ENCODE measurements at places on chromosomes 12 and 14.

GRCh38 chr14:40494483-40494882, 1062.2 kb upstream of the FBXO33 start:
- DNase-seq: no peak

GRCh38 chr12:98635657-98636323, 8.8 kb downstream of the IKBIP start:
- DNase-seq: no peak

GRCh38 chr14:71529848-71530247, 402.4 kb upstream of the RGS6 start:
- DNase-seq: no peak

GRCh38 chr12:46617167-46617566, 208.6 kb downstream of the SLC38A4 start:
- DNase-seq: no peak

DNA sequence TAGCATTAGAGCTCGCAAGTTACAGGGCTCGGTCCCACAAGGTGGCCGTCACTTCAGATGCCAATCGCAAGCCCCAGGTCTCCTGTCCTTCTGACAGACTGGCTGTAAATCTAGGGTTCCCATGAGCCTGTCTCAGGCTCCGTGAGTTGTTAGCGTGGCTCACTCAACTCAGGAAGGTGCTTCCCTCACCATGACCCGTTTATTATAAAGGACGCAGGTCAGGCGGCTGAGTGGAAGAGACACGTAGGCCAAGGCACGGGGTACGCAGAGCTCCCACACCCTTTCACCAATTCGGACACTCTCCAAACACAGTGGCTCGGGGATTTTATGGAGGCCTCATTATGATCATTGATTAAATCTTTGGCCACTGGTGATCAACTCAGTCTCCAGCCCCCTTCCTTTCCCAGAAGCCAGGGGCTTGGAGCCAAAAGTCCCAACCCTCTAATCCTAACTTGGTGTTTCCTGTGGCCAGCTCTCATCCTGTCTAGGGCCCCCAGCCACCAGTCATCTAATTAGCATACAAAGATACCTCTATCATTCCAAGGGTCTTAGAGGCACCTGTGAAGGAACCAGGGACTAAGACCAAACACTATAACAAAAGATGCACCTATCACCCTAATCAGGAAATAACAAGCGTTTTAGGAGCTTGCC, 25.8 kb upstream of the LRTM2 start:
- DNase-seq: no peak

- DNase-seq: no peak
Measured at GRCh38 chr14:106489112-106489881, 962.9 kb downstream of the TMEM121 start.

- DNase-seq: no peak
Measured at GRCh38 chr14:50979941-50980850, 35.9 kb upstream of the PYGL start.

Measured in CD4-positive, alpha-beta T cell treated with Interleukin-15 for 4 hours (primary cell).